ENCODE measurements at places on chromosomes 2 and 18.

- DNase-seq = no peak
Measured at GRCh38 chr18:22345718-22346117, 72.0 kb downstream of the CTAGE1 start.

DNA sequence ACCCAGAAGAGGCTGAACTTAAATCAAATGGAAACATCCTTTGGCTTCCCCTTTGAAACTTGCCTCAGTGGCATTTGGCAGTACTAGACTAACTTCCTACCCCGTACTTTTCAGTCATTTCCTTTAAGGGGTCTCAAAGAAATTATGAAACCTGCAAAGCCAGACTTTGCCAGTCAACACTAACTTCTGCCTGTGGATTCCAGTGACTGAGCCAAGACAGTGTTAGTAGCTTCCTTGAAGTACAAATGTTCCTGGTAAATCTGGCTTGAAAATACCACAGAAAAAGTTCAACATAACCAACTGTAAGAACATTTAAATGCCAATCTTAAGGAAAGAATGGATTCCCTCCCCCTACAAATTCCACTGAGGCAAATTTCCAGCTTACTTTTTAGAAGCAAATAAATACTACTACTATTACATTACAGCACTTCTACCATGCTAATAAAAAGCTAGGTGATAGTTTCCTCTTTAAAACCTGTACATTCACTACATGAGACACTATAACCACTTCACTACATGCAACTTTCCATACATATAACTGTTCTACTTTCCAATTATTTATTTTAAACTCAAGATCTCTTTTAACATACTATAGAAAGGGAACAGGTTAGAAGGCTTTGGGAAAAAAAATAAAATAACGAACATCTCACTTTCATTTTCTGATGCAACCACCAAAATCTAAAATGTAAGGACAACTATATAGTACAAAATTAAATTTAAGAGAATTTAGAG lies 2.4 kb downstream of the PELI1 start:
- peak; percentile 38 for DNase-seq

GRCh38 chr2:98299211-98299905 lies 46.9 kb upstream of the CNGA3 start:
- no peak for DNase-seq

DNA sequence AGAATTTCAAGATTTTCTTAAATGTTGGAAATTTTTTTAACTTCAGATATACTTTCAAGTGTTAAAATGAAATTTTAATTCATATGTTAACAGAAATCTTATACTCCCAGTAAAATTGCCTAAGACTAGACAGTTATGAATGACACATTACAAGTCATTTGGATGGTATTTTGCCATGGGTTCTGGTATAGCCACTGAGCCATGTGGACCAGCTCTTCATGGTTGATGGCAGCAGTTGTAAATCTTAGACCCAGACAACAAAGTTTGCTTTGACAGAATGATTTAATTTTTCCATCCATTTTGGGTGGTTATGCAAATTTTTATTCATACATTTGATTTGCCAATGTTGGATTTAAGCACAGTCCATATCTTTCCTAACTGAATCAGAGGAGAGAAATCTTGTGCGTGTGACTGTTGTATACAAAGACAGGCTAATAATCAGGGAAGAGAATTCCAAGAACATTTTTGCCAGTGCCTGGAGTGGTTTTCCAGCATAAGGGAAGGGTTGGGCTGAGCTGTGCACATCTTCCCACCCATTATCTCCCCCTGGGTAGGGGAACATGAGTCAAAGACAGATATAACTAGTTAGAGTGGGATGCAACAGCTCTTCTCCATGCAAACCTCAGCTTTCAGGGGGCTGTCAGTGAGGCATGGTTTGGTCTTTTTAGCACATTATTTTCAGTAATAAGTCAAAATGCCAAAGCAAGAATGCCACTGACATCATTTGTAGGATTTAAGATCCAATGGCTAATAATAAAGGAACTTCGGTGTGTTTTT lies 28.1 kb upstream of the INPP4A start:
- no peak for DNase-seq

DNA sequence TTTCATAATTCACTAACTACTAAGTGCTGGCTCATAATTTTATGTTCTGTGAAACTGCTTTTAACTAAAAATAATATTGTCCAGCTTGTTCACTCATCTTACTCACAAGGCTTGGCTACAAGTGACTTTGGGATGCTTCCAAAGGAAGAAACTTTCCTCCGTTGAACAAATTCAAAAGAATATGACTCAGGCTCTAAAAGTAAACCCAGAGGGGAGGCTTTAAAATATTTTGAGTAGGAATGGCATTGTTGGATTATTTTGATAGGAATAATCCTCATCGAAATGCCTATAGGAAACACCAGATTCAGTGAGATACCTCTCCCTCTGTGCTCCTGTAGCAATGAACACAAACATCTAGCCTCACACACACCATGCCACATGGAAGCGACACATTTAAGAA lies 25.2 kb upstream of the TLK1 start:
- no peak for DNase-seq

- no peak for DNase-seq
Measured at GRCh38 chr2:160278879-160279177, 78.8 kb upstream of the ITGB6 start.

DNA sequence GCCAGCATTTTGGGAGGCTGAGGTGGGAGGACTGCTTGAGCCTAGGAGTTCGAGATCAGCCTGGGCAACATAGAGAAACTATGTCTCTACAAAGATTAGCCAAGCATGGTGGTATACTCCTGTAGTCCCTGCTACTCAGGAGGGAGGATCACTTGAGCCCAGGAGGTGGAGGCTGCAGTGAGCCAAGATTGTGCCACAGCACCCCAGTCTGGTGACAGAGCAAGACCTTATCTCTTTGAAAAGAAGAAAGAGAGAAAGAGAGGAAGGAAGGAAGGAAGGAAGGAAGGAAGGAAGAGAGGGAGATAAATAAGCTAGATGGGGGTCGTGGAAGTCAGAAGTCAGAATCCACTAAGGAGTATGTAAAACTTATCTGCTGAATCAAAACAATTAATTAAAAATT lies 16.2 kb downstream of the GPR75 start:
- no peak for DNase-seq

GRCh38 chr2:232652505-232652851 lies 19.1 kb downstream of the EFHD1 start:
- no peak for DNase-seq

DNA sequence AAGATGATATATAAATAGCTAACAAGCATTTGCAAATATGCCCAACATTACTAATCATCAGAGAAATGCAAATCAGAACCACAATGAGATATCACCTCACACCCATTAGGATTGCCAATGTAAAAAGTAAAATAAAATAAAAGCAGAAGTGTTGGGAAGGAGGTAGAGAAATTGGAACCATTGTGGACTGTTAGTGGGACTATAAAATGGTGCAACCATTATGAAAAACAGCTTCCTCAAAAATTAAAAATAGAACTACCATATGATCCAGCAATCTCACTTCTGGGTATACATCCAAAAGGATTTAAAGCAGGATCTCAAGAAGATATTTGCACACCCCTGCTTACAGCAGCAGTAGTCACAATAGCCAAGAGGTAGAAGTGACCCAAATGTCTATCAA lies 99.8 kb upstream of the DAPL1 start:
- no peak for DNase-seq

DNA sequence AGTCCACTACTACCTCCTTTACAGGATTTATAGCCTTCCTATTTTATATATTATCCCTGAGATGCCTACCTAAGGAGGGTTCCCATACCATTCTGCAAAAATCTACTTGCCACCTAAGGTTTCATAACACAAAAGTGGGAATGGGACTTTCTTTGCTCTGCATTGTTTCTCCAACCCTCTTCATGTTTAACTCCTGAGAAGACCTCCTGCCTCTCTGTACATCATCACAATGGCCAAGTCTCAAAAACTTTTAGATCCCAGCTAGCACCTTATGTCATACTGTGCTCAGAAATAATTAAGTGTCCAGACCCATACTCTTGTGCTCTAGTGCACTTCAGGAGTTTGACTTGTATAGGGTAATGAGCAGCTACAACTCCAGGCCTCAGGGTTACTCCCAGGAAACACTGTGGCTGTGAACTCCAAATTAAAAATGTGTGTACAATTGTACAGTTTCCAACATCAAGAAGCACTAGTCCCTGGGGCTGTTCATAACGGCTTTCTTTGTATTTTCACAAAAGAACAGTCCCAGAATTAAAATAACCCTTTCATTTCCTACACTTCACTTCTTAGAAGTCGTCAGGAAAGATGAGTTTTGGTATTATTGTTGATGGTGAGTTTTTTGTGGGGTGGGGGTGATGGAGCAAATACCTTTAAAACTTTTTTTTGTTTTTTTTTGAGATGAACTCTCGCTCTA lies 39.4 kb downstream of the METAP1D start:
- DNase-seq = no peak

- DNase-seq = no peak
Measured at GRCh38 chr18:43013486-43013885, 102.0 kb downstream of the RIT2 start.

GRCh38 chr2:158498043-158498748 lies 41.4 kb downstream of the PKP4 start:
- no peak for DNase-seq

DNA sequence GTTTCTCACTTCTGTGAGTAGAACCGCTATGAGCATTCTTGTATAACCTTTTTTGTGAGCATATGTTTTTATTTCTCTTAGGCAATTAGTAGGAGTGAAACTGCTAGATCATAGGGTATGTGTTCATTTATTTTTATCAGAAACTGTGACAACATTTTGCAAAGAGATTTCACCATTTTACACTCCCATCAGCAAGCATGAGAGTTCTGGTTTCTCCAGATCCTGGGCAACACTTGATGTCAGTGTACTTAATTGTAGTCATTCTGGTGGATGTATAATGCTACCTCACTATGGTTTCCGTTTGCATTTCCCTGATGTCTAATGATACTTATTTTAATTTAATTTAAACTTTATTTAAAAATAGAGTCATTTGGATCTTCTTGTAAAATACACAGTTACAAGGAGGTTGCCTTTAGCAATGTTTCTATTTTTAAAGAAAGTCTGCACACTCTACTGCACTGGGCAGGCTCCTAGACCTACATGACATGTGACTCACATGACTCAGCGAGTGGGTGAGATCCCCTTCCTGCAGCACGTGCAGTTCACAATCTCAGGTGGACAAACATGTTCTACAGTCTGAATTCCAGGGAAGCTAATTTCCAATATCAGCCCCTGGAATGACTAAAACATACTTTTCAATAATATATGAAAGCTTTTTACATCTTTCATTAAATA lies 127.0 kb upstream of the BCL2L11 start:
- DNase-seq = no peak

DNA sequence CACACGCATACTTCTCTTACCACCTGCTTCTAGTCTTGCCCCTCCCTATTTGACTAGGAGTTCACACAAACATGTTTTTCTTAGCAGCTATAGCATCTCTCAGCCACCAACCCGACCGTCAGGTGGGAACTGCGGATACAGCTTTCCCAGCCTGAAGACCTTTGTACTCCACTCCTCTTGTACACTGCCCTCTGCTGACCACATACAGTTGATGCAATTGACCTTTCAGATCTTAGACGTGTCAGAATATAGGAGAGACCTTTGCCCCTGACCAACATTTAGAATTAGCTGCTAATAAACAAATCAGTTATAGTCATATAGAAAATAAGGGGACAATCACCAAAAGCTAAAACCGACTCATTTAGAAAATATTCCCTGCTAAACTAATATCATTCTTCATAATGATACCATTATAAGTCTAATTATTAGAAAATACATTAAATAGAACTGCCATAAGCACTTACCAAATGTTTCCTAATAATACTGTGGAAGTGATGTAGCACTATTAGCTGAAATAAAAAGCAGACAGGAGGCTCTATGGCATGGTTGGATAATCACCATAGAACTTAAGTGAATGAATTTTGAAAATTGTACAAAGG lies 208.4 kb downstream of the RAD51AP2 start:
- peak; percentile 63 for DNase-seq

DNA sequence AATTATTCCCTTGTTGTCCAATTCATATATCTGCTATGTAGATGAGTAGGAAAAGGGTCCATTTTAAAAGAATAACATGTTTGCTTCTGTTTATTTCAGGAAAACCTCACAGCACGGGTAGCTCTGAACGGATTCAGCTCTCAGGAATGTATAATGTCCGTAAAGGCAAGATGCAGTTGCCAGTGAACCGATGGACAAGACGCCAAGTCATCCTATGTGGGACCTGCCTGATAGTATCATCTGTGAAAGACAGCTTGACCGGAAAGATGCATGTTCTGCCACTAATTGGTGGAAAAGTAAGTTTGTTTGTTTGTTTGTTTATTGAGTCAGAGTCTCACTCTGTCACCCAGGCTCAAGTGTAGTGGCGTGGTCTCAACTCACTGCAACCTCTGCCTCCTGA lies 114.6 kb downstream of the PHLPP1 start:
- DNase-seq = no peak

DNA sequence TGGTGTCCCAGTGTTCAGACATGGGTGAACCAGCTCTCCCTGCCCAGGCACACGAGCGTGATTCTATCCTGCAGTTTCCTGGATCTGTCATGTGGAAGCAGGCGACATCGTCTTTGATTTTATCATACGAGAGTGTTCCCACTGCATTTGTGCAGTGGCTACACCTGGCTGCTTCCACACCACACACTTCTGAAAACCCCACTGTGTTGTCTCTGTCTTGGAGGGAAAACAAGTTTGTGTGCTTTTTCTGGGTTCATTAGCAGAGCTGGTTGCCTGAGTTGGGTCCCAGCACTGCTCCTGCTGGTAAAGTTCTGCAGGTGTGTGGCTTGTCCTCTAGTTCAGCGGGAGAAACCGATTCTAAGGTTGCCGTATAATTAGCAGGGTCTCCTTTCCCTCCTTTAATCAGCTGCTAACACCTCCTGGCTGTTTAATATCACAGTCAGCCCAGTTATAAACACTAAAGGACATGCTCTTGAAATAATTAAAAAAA lies 58.5 kb upstream of the TWIST2 start:
- no peak for DNase-seq

GRCh38 chr2:120552800-120553481 lies 182.7 kb upstream of the GLI2 start:
- DNase-seq = peak; percentile 68

DNA sequence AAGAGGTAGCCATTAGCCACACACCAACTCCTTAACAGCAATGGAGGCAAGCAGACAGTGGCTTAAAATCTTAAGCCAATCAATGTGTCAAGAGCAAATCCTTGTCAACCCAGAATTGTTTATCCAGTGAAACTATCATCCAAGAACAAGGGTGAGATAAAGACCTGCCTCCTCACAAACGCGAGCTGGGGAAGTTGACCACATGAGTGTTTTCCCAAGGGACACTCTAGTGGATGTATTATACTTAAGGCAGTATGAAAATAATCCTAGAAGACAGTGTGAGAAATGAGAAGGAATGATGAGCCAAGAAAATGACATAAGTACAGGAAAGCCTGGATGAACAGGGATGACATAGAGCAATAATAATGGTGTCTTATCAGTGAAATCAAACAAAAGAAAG lies 209.6 kb downstream of the TWIST2 start:
- DNase-seq = no peak

- no peak for DNase-seq
Measured at GRCh38 chr2:118846442-118846952, 951 bp downstream of the EN1 start.

All from Ammon's horn (tissue), 1 donor.